Retinal pigment epithelial cell (primary cell): ENCODE measurements at places on chromosomes 2 and 18.

DNA sequence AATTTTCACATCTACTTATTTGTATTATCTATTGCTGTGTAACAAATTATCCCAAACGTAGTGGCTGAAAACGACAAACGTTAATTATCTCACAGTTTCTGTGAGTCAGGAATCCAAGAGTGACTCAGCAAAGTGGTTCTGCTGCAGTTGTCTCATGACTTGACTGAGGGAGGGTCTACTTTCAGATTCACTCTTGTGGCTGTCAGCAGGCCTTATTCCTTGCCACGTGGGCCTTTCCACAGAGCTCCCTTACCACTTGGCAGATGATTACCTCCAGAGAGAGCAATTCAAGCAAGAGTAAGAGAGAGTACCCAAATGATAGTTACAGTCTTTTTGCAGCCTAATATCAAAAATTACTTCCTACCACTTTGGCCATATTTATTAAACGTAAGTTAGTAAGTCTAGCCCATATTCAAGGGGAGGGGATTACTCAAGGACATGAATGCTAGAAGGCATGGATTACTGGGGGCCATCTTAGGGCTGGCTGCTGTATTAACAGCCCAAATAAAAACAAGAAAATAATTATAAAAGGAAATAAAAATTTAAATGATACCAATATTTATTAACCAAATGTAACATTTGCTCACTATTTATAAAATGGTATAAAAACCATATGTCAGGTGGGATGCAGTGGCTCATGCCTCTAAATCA, 48.7 kb upstream of the NBEAL1 start:
- peak; percentile 48 for DNase-seq

GRCh38 chr2:169715379-169716237, 18.0 kb upstream of the KLHL23 start:
- DNase-seq, result no peak

DNA sequence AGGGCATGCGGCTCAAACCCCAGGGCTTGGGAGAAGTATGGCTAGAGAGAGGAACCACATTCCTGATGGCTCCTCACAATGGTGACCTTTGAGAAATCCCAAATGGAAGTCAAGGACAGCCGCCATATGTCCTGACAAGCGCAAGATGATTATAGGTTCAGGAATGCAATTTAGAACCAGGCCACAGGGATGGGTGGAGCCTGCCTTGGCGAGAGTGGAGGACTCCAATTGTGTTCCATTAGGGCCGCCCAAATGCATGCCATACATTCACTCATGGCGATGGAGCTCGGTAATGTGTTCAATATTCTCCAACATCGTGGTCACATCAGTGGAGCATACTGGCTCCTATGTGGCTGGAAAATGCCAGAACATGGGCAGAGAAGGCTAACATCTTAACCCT, 662.9 kb upstream of the ID2 start:
- DNase-seq, result no peak

- no peak for DNase-seq
Observed at GRCh38 chr2:132690664-132691303, 20.8 kb upstream of the LYPD1 start.

DNA sequence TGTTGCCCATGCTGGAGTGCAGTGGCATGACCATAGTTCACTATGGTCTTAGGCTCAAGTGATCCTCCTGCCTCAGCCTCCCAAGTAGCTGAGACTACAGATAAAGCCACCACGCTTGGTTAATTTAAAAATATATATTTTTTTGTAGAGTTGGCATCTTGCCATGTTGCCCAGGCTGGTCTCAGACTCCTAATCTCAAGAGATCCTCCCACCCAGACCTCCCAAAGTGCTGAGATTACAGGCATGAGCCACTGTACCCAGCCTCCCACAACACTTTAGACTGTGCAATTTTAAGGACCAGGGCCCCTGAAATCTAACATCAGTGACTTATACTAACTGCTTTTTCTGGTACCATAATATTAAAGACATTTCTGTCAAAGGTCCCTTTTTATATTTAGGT, 5.2 kb downstream of the TXNDC2 start:
- DNase-seq, result no peak

GRCh38 chr2:9401646-9402371, 21.5 kb downstream of the ITGB1BP1 start:
- no peak for DNase-seq

- DNase-seq, result no peak
Observed at GRCh38 chr2:2756886-2757285, 425.8 kb upstream of the MYT1L start.

DNA sequence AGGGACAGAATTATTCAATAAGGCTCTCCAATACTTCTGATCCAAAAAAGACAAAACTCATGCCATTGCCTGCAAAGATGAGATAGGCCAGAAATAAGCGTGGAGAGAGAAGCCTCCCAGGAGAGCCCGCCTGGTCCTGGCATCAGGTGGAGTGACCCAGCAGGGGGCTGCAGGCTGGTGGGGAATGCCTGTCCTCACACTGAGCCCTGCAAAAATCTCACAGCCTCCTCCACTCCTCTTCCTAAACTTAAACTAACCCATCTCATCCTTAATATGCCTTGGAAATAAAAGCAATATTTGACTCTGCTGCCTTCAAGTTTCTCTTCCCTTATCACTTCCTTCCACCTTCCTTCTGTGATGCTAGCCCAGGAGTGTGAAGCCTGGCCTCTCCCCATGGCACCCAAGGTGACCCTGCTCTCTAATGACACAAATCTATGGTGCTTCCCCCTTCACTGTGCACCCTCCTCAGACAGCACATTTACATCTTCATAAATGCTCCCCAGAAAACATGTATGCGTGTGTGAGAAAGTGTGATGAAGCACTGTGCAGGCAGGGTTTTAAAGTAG, 218.4 kb downstream of the ANAPC1 start:
- no peak for DNase-seq

DNA sequence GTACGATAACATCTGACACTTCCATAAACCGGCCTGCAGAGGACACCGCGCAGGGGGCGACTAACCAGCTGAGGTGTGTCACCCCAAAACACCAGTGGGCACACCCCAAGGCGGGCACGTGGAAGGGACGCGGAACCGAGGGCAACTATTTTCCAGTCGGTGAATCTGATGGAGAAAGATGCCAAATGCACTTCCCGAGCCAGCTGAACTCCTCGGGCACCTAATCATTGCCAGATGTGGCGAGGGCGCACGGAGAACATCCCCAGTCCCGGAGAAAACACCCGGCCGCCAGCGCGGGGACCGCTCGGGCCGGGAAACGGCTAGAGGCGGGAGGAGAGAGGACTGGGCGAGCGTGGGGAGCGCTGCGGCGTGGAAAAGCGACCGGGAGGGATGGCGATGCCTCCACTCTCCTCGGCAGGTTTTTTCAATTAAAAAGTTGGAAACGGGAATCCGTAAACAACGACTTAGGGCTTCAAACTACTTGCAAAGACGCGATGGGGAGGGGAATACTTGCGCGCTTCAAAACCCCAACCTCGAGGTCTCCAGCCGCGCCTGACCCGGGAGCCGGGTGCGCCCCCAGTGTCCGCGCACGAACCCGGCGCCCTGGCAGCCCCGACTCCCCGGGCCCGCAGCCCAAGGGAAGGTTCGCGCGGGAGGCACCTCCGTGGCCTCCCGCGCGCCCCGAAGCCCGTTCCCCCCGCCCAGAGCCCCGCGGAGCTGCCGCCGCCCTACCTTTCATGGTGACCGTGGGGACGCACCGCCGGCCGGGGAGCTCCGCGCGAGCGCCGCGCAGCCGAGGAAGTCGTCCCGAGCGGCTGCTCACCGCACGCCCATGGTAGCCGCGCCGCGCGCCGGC, 497 bp downstream of the COLEC12 start:
- no peak for DNase-seq

DNA sequence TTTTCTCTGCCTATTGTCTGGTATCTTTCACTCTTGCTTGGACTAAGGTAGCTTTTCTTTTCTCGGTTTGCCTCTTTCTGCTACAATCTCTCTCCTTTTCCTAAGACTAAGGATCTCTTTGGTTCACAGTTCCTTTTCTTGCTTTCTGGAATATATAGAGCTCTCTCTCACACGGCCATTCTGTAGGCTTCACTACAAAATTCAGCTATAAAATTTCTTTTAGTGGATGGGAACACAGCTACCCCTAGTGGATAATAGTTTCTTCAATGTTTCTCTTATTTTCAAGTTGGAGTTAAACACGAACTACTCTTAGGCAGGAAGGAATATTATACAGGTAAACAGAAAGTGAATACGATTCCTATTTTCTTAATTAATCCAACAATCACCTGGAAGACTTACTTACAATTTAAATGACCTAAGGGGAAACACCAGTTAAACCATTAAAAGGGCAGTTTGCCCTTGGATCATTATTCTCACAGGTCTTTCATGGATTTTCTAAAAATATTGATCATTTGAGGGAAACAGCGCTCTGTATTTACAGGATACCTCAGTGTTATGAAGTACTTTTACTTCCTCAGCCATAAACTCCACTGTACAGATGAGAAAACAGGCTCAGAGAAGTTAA, 140.5 kb downstream of the LRP2 start:
- DNase-seq, result no peak

DNA sequence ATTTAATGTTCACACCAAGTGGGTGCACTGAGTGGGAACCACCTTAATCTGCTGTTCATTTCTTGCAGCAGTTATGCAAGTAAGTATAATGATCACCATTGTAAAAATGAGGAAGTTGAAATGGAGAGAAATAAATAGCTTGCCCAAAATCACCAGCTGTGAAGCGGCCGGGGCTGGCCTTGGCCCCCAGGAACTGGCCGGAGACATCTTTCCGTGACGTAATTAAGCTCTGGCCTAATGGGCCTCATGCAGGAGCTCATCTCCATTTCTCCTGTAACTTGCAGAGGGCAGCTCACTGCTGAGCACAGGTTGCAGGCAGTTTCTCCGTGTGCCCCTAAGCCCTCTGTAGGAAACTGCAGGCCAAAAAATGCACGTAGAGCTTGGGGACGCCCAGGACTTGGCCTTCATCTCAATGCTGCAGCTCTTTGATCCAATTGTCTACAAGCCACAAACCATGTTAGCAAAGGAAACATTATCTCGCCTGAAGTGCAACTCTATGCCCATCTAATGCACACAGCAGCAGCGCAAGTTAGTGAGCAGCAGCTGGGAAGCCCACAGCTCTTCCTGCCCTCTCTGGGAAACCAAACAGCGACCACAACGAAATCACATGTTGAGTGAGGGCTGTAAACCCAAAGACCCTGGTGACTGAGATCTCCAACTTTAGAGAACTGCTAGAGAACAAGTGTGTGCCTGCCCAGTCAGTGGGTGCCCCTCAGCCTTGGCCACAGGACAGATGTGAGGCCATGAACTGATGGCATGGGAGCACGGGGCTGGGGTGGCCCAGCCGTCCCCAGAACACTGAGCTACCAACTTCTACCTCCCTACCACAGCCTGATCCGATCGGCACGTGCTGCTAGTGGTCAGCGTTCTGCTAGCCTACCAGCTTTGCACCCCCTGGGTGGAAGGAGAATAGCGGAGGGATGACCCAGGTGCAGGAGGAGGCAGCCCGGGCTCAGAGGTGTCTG, 28.8 kb downstream of the APCDD1 start:
- DNase-seq, result no peak

- DNase-seq, result peak; percentile 18
Observed at GRCh38 chr2:70553584-70554337, at the start of gene TGFA. TSS of gene TGFA (minus strand) at chr2:70553826. CDS start at chr2:70553767, 59 bp downstream.

GRCh38 chr2:175580652-175581051, 399.1 kb upstream of the ATP5MC3 start:
- DNase-seq, result no peak

DNA sequence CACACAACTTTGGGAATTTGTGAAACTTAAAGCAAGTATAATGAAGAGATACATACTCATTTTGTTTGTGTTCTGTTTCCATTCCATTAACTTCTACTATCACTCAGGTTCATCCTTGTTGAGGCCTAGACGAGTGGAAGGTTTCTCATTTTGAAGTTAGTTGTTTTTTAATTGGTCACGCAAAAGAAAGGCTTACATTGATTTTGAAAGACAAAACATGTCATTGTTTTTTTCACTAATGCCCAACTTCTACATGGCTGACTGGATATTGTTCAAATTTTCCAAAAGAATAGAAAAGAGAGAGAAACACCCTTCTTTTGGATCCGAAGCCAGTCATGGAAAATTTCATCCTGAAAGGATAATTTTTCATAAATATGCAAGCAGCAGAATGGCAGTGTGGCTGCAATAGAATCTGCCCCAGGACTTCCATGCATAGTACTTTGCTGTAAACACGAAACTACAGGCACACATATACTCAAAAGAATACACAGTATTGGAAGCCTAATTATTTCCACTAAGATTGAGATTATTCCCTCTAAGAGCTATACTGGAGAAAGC, 27.4 kb downstream of the PRKCE start:
- DNase-seq, result no peak

DNA sequence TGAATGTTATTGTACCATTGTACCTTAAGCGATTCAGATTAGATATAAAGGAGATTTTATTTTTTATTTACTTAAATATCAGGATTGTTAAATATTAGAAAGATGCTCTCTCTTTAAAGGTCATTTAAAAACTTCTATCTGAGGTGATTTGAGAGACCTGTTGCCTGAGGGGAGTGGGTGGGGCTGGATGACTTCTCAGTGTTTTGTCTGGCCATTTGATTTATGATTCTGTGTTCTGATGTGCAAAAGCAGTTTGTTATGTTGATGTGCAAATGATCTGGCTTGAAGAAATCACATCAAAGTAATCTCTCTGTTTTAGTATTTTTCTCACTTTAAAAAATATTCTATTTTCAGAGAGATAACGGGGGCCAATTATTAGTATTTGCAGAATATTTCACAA, 370.8 kb downstream of the NUP35 start:
- DNase-seq, result no peak

- no peak for DNase-seq
Observed at GRCh38 chr18:37659906-37660305, 94.3 kb upstream of the CELF4 start.

DNA sequence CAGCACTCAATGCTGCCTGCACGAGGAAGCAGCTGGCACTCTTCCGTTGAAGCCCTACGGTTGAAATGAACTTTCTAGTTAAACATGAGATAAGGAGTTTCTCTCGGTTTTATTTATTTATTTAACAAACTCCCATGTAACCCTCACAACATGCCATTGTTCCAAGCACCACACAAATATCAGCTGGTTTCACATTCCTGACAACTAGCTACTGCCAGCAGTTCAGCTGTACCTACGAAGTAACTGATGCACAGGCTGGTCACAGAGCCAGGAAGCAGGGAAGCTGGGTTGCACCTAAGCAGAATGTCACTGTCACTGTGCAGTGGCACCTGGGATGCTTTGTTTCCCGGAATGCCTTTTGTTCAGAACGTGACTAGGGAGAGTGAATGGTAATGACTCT, 18.1 kb downstream of the TIMM21 start:
- no peak for DNase-seq

DNA sequence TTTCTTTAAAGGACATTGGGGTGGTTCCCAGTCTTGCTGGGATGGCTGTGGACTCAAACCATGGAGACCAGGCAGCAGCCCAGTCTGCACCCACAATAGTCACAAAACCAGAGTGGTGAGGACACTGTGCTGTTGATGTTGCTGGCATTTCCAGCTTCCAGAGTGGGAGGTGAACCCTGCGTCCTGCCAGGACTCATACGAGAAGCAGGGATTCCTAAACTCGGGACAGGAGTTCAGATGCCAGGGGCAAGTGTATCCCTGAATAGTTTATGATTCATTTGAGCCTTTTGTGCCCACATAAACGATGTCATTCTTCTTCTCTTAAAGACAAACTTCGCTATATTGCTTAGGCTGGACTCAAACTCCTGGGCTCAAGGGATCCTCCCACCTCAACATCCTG, 62.8 kb downstream of the TCF7L1 start:
- DNase-seq, result no peak

GRCh38 chr18:55403421-55403949, 184.5 kb downstream of the TCF4 start:
- DNase-seq, result no peak
